ENCODE measurements at places on chromosomes 1 and 21.

DNA sequence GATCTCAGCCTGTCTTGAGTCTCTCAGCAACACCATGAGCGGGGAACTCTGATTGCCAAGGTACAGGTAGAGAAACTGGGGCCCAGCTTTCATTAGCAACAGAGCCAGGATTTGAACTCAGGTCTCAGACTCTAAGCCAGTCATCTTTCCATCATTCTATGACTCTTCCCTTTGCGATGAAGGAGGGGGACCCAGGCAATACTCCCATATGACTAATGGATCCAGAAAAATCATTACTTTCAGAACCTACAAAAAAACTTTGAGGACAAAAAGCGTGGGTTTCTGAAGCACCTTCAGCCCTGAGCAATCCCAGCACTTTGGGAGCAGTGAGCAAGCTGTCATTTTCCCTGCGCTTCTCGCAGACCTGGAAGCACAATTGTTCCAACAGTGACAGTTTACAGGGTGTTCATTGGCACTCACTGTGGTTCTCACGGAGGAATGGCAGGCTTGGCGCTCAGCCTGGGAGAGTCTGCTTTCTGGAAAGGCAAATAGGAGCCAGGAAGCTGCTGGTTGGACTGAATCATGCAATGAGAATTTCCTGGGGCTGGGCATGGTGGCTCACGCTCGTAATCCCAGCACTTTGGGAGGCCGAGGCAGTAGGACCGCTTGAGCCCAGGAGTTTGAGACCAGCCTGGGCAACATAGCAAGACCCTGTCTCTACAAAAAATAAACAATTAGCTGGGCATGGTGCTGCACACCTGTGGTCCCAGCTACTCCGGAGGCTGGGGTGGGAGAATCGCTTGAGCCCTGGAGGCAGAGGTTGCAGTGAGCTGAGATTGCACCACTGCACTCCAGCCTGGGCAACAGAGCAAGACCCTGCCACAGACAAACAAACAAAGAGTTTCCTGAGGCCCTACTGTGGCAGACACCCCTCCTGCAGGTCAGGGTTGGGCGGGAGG lies 40.1 kb downstream of the SLC2A7 start:
- DNase-seq = no peak

GRCh38 chr1:10613340-10613739 lies 138.6 kb downstream of the PEX14 start:
- no peak for DNase-seq

- no peak for DNase-seq
These were observed 35.2 kb upstream of the RCSD1 start for GRCh38 chr1:167594822-167595221.

DNA sequence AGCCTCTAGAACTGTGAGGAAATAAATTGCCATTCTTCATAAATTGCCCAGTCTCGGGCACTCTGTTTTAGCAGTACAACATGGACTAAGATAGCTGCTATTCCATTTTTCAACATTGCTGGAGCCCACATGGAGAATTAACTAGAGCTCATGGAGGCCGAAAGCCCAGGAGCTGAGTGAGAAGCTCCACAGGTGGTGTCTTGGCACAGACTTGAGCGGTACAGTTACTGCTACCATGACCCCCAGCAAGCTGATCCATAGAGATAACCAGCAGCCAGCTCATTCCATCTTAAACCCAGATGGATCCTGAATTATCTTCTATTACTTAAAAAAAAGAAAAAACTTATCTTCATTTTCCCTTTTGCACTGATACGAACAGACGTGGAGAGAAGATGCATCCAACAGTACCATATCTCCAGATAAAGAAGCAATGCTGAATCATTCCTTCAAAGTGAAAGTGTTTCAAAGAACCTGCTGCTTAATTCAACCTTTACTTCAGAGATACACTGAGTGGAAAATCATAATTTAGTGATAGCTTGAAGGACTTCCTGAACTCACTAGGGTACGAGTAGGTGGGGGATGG lies 115.1 kb downstream of the SETD4 start:
- no peak for DNase-seq

DNA sequence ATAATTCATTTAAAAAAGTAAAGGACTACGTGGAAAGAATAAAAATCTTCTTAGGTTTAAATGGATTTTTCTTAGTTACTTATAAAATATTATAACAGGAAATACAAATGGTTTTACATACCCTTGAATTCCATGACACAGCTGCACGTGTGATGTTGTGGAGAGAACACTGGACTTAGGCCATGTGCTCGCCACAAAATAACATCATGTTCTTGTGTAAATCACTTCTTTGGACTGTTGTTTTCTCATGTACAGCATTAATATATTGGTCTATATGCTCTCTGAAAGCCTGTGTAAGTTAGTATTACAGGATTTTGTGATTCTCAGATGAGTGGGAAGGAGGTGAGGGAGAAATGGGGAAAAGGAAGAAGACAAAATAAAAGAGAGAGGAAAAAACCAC lies 228.2 kb downstream of the DNM3 start:
- DNase-seq = no peak

- no peak for DNase-seq
These were observed 52.5 kb downstream of the POU2F1 start for GRCh38 chr1:167273027-167273800.

DNA sequence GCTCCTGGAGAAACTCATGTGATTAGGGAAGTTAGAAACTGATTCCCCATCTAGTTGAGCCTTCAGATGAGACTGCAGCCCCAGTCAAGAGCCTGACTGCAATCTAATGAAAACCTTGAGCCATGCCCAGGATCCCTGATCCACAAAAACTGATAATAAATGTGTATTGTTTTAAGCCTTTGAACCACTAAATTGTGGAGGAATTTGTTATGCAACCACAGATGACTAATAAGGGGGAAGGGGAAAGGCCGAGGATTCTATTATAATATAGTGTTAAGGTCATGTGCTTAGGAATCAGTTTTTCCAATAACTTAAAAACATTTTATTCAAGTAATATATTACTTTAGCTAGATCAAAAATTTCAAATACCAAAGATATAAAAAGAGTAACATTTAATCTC lies 52.8 kb upstream of the USP25 start:
- DNase-seq = no peak

DNA sequence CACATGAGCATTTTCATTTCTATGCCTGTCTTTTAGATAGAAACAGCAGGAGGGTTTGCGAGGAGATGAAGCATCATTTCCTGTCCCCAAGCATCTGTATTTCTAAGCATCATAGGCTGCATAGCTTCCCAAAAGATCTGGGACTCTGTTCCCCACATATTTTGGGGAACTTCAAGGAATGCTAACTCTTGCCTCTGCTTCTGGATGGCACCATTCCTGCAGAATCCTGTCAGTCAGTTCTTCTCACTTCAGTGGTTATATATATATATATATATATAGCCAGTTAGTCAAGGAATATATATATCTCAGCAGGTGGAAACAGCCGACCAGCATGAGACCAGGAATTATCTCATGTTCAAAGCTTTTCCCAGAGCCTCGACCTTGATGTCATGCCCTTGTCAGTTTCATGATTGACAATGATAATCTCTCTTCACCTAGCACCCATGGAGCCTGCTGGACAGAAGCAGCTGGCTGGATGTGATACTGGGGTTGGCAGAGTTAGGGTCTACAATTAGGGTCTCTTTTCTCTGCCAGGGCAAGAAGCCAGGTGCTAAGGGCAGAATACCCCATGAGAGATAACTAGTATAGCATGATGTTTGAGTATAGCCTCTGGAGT lies 2.4 kb downstream of the PFKFB2 start:
- DNase-seq = no peak

- DNase-seq = no peak
These were observed 23.8 kb upstream of the IFNAR1 start for GRCh38 chr21:33300701-33301631.

DNA sequence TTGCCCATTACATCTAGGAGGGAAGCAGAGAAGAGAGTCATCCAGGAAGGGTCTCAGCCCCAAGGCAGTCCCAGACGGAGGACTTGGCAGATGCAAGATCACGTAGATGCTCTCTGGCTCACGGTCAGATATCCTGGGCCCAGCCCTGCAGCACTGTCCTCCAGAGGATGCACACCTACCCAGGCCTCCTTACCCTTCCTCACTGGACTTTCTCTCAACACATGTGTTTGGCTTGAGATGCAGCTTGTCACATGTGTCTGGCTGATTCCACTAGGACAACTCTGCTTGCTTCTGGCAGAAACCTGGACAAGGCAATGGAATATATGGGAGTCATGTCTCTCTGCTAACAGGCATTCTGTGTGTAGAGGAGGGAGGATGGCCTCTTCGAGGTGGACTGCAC lies 32.4 kb upstream of the POU3F1 start:
- no peak for DNase-seq

GRCh38 chr1:113242481-113242880 lies 147.8 kb upstream of the MAGI3 start:
- DNase-seq = no peak

DNA sequence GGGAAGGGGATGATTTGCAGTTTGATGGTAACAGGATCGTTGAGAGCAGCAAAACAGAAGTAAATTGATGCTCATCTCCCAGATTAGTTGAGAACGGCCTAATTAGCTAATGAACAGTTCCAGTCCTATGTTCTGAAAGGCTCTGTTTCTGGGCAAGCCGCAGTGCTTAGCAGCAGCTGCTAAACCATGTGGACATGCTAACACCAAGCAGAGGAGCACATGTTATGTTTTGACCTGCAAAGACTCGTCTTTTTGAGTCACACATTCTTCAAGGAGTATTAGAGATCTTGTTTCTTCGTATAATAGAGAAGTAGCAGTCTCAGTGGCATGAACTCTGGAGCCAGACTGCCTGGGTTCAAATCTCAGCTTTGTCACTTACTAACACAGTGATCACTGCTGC lies 58.1 kb downstream of the CACNA1E start:
- DNase-seq = no peak

GRCh38 chr1:92485381-92486250 lies 1.1 kb downstream of the GFI1 start:
- peak; percentile 51 for DNase-seq

GRCh38 chr1:15770313-15770962 lies 11.8 kb downstream of the FBLIM1 start:
- no peak for DNase-seq

- DNase-seq = no peak
These were observed 8.4 kb downstream of the C1orf115 start for GRCh38 chr1:220698607-220699016.

GRCh38 chr1:213733705-213734104 lies 254.1 kb upstream of the PROX1 start:
- DNase-seq = no peak

DNA sequence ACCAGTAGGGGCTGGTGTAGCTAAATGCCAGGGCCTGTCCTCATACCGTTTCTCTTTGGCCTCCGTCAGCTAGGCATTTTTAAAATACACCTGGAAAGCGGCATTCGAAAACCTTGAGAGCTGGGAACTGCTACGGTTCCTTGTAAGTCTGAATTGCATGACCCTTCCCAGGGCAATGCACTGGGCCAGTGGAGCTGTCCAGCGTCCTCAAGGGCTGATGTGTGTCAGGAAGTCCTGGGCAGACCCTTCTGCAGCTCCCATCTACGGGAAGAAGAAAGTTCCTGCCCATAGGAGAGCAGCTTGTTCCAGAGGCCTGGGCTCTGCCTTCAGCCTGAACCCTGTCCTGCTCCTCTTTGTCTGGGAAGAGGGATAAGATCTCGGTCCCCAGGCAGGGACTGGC lies 34.1 kb downstream of the UBASH3A start:
- no peak for DNase-seq

GRCh38 chr1:32125313-32125712 lies 17.5 kb downstream of the KPNA6 start:
- DNase-seq = no peak

GRCh38 chr1:36458910-36459309 lies 5.3 kb downstream of the MRPS15 start:
- DNase-seq = no peak

DNA sequence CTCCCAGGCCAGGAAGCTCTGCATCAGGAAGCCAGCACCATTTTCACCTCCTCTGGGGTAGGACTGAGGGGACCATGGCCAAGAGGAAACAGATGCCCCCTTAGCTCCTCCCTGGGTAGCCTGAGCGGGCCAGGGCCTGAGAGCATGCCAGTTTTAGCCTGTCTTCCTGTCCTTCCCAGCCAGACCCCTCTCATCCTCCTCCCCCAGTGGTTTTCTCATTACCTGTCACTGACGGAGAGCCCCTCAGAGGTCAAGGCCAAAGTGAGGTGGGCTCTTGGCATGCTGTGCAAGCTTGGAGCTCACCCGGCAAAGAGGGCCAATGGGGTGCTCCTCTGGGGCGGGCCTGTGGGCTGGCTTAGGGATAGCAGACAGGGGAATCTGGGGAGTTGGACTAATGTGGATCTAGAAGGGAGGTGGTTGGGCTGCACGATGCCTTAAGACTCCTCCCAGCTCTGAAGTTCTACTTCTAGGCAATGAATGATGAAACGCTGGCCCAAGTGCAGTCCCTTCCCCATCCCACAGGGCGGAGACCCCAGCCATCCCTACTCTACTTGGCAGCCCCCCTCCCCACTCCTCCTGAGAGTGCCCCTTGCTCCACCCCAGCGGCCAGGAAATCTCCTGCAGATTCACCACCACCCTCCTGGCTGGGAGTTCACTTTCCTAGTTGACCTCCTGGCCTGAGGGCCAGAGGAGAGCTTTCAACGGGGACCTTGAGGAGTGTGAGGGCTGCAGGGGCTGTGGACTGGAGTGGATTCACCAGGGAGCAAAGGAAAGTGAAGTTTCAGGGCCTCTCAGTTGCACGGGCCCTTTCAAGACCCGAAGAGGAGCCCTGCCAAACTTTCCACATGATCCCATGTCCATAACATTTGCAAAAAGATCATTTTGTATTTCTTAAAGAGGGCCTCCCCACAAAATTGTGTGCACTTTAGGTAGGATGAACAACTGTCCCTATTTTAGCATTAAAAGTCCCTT lies 9.4 kb upstream of the LMNA start:
- DNase-seq = no peak

DNA sequence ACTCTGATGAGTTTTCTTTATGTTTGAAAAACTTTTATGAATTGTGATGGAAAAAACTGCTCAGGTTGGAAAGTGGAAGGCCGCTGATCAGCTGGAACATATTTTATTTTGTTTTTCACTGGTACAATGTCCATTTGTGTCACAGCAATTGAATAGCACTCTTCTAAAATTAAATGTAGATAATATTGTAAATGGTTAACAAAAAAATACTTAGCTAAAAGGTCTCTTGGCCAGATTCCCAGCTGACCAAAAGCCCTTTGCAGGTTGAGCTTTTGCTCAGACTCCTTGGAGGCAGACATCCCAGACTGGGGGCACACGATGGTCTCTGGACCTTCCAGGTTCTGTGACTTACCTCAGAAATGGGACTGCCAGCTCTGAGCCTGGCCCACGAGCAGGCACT lies 26.3 kb downstream of the SAMD13 start:
- no peak for DNase-seq

Measured in GM18507 (cell line).